ENCODE measurements at places on chromosomes 12 and 14. TPM values are rescaled to one million over a fixed set of nuclear protein-coding genes. Genes with fewer than 3 reads are reported as not detected.

DNA sequence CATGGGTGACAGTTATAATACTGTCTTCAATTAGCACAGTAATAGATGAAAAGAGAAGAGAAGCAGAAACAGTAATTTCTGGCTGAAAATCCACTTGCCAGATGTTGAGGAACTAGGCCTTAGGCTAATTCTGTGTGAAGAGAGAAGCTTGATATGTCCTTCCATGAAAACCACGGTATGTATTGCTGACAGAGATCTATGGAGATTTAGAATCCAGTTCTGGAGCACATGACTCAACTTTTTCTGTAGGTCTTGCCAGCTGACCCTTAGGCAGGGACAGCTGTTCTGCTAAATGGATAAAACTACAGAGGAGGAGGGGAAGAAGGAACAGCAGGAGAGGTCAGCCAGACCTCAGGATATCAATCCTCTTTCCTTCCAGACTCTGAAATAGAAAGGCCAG is 211.5 kb downstream of the PRKD1 start:
- no peak for DNase-seq

DNA sequence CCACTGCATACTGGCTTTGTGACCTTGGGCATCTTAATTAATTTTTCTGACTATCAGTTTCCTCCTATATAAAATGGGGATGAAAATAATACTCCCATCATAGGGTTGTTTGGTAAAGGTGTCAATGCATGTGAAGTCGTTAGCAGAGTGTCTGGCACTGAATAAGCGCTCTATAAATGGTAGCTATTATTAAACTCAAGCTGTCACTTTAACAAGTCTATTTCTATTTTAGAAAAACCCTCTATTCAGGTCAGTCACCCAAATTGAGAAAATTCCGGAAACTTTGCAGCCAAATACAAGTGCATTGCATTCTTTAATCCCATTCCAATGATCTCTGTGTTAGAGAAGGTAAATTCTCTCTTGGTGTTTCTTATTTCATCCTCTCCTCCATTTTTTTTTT is 363.1 kb downstream of the SYT1 start:
- DNase-seq: no peak

SSTR1 gene
- total RNA-seq: not detected

GRCh38 chr12:53052419-53053217 is 2.8 kb downstream of the TNS2 start:
- DNase-seq: no peak

DNA sequence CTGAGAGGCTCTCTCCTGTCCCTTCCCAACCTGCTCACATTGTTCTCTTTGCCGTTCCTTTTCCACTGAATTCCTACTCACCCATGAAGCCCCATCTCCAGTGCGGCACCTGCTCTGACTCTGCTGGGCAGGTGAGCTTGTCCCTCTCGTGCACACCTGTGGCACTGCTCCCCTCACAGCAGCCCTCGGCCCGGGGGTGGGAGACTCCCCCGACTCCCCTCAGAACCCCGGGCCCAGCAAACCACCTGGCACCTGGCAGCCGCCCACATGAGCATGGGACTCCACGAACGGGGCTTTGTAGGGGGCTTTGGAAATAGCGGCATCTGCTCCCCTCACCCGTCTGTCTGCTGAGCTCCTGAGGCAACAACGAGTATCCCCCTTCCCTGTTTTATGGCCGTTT is 162.4 kb upstream of the PRMT8 start:
- DNase-seq: no peak

DNA sequence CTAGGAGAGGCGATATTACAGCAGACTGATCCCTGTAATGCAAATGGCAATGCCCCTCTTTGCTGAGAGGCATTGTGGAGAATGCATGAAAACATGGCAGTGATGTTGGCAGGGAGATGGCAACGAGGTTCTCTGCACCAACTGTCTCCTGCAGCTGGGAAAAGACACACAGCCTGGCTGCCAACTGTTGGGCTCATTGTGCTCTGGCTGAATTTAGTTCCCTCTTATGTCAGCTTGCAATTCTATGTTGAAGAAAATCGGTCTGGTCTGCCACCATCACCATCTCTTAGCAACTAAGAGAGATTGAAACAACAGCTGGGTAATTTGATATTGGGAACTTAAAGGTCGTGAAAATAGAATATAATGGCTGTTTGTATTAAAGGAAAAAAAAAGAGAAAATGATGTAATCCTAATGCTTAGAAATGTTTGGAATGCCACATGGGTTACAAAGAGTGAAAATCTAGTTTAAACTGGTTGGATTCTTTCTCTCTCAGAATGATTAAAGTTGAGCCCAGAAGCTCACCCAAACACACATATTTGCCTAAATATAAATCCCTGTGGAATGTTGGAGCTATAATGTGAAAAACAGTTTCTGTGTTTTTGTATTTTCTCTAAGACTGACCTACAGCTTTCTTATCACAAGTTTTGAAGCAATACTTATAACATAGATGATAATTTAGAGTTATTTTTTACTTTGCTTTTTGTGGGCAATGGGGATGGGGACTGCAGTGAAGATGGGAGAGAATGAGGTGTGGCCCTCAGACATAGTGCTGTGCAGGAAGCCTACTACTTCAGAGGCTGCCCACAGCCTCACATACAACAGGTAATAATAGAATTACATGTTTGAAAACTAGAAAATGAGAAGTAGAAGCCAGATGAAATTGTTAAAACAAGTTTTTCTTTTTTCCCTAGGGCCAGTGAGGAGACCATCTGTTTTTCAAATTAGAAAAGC is 143.7 kb downstream of the AKAP6 start:
- no peak for DNase-seq

DNA sequence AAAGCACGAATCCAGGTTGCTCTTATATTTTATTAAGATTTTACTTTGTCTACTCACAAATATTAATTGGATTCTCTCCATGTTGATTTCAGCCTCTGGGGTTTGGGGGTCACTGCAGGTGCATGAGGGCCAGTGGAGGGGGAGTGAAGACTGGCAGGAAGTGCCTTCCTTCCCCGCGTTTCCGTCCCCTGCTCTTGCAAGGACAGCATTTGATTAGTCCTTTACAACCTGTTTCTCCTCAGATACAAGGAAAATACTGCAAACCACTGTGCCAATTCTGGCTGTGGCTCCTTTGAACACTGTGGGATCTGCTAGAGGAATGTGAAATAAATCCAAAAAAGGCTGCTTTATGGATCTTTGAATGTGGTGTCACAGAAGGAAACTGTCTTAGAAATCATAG is 291.8 kb downstream of the ETNK1 start:
- no peak for DNase-seq

DNA sequence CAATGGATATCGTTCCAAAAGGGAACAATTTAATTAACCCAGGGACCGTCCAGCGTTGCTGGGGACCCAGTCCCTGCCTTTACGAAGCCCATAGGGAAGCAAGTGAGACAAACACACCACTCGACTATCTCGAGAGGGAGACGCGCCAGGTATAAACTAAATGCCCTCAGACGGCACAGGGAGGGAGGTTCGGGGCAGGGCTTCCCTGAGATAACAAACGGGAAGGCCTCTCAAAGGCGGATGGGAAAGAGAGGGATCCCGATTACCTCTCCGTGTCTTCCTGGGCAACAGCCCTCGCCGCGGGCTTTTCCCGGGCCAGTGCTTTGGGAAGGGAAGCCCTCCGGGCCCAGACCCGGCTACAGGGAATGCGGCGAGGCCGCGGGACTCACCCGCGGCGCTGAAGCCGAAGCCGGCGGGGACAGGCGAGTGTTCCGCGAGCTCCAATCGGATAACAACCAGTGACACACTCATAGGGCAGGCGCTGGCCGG is 390 bp downstream of the BRAP start:
- DNase-seq: no peak

- no peak for DNase-seq
Measured at GRCh38 chr14:92993302-92993701, 70.4 kb downstream of the CHGA start.

RHEBL1 gene
- total RNA-seq: 6.0 TPM

- DNase-seq: no peak
Measured at GRCh38 chr14:102848830-102849525, 71.7 kb downstream of the TRAF3 start.

CLEC4C gene
- total RNA-seq: not detected

DNA sequence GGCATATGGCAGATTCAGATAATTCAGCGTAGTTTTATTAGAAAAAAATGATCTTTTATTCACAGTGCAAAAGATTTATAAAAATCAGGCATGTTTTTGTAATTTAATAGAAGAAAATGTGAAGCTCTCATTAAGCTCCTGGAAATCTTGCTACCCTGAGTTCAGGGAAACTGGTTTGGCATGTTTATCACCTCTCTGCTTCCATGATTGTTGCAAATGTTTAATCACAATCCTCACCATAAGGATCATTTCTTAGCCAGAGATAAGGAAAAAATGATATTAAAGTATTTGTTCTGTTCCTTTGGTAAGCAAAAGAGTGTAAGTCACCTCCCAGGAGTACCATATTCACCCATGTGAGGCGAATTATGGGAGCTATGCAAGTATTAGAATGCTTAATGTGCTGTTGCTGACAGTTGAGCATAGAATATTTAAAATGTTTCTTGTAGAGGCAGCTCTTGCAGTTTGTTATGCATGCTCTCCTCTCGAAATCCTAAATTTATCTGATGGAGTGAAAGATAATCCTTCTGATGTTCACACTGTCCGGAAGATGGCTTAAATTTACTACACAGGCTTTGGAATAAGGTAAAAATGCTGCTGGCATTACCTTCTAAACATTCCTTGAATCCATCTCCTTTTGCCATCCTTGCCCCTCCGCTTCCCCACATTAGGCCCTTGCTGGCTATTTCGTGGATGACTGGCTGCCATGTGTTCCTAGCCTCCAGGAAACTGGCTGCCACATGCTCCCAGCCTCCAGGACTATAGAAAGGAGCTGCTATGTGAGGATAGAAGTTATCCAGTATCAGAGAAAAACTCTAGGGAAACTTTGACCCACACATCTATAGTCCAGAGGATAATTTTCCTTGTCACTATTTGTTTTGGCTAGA is 115.8 kb upstream of the CCDC198 start:
- DNase-seq: no peak

DNA sequence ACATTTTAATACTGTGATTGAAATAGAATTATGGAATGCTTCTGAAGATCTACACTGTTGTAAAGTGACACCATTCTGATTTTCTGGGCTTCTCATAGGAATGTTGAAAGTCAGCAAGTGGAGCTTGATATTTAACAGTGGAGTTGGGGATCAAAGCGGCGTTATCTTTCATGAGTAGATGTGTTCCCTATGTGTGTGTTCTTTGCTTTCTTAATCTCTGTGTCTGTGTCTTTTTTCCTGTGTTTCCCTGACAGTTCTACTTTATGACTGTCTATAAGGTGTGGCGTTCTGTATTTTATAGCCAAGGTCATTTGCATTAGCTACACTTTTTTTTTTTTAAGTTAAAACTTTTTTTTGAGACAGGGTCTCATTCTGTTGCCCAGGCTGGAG is 24.7 kb downstream of the SYNE2 start:
- no peak for DNase-seq

SLC10A1 gene
- total RNA-seq: not detected

- peak; percentile 27 for DNase-seq
Measured at GRCh38 chr12:121196902-121197301, 13.0 kb upstream of the P2RX4 start.

- no peak for DNase-seq
Measured at GRCh38 chr12:69515394-69515930, 45.3 kb downstream of the FRS2 start.

GRCh38 chr12:122982477-122982815 is 2.0 kb downstream of the ARL6IP4 start:
- DNase-seq: peak; percentile 50

DNA sequence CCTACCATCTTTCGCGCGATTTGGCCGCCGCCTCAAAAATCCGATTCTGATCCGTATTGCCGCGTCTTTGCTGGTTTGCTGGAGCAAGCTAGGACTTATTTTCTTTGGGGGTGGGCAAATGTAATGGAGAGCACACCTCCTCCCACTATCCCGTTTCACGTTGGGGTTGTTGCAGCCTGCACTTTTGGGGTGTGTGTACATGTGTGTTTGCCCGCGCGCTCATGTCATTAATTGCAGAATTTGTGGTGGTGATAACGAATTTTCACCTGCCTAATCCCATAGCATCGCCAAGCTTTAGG is 657 bp downstream of the METAP2 start:
- DNase-seq: no peak

DNA sequence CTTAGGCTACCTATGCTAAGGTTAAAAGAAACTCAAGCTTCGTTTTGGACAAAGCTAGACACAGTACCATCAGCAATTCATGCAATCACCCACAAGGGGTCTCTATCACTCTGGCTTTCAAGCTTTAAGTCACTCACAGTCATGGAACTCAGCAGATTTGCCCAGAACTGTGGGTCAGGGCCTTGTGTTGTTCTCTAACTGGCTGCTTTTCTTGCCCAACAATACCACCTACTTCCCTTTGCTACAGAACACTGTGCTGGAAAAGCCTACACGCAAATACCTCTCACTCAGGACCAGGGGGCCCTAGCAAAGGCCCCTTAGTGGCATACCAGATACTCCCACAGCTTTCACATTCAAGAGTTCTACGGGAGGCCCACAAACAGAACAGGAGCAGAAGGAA is 9.1 kb downstream of the NEMP1 start:
- peak; percentile 89 for DNase-seq

DNA sequence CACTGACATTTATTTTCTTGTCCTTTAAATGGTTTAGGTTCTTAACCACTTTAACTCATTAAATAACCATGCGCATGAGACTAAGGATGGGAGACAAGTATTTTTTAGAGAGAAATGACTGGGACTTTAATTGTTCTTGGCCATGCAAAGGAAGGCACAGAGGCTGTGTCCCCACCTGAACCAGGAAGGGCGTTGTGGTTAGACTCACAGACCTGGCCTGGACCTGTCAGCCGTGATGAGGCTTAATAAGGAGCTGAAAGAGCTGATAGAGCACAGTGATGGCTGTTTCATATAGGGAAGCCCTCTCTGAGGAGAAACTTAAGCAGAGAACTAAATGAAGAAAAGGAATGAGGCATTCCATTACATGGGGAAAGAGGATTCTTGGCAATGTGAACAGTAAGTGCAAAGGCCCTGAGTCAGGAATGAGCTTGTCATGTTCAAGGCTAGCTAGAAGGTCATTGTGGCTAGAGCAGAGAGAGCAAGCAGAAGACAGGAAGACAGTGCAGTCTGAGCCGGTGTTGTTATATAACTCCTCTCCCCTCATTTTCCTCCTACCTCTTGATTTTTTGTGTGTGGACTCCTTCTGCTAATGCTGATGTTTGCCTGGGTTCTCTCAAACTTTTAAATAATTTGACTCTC is 74.4 kb upstream of the ANO4 start:
- DNase-seq: no peak

- DNase-seq: no peak
Measured at GRCh38 chr12:82835217-82835616, 148.5 kb downstream of the TMTC2 start.

Data from CD4-positive, CD25-positive, alpha-beta regulatory T cell (primary cell).